NCI-H1105 (cell line): ENCODE measurements at places on chromosomes 3 and 15.

- no peak for DNase-seq
Observed at GRCh38 chr3:119211803-119212202, 28.9 kb downstream of the B4GALT4 start.

GRCh38 chr3:69439643-69440270, 53.9 kb upstream of the FRMD4B start:
- DNase-seq: no peak

DNA sequence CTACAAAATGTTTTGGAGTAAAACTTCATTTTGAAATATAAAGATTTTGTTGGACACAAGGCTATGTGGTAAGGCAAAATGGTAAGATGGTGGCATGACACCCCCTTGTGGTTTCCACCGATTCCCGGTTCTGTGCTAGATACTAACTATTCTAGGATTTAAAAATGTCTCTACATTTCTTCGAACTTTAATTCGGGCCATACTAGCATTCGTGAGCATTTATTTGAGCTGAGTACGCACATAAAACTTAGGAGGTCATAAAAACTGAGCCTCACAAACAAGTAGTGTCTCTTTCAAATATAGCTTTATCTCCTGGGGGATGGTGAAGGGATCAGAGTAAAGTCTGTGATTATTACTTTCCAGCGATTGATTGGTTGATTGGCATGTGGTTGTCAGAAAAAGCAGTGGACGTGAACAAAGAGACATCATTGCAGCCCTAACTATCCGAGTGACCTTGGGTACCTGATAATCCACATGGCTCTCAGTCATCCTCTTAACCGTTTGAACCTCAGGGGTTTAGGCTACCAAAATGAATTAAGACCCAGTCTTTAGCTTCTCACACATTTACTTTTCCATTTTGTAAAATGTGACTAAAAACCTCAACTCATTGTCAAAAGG, 1.1 kb upstream of the ZNF639 start:
- peak; percentile 16 for DNase-seq

DNA sequence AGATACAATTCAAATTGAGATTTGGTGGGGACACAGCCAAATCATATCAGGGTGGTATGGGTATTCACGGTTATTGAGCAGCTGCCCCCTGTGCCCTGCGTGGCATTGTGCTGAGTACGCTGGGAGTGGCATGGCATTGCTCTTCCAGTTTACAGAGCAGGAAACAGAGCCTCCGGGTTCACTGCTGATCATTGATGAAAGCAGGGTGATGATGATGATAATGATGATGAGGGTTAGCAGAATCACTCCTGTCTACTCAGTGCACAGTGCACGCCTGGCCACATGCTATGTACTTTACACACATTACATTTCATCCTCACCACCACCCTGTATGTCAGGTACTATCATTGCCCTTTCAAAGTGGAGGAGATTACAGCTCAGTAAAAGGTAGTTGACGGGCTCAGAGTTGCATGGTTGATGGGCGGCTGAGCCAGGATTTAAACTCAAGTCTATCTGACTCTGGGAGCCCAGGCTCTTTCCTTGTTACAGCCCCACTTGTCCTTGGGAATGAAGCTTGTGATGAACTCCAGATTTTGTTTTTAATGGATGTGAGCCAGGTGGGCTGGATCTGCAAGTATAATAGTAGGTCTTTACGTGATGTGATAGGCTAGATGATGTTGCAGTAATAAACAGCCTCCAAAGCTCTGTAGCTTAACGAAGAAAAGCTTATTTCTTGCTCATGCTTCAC, 87.6 kb upstream of the MYZAP start:
- no peak for DNase-seq

DNA sequence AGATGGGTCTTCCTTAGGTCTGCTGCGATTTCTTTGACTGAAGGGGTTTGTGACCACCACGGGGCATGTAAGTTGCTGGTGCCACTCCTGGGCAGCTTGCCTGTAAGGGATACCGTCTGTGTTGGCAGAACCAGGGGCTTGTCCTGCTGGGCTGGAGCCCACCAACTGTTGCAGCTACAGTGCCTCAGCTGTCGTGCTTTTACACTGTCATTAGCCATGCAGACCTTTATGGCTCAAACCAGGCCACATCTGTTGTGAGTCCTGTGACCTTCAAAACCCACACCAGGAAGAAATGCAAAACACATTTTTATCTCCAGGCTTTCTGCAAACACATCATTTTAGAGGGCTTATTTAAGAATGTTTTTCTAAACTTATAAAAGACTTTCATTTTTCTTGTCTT, 168.7 kb downstream of the PTPRG start:
- DNase-seq: no peak

- no peak for DNase-seq
Observed at GRCh38 chr15:33309602-33310276, 1.0 kb upstream of the RYR3 start.
